ENCODE measurements at places on chromosomes 7 and 10.
A peak's percentile ranks its signal among the peaks of the same experiment; 100 is the strongest.

GRCh38 chr7:151390598-151391357 lies 19.1 kb downstream of the WDR86 start:
- DNase-seq: peak; percentile 65

DNA sequence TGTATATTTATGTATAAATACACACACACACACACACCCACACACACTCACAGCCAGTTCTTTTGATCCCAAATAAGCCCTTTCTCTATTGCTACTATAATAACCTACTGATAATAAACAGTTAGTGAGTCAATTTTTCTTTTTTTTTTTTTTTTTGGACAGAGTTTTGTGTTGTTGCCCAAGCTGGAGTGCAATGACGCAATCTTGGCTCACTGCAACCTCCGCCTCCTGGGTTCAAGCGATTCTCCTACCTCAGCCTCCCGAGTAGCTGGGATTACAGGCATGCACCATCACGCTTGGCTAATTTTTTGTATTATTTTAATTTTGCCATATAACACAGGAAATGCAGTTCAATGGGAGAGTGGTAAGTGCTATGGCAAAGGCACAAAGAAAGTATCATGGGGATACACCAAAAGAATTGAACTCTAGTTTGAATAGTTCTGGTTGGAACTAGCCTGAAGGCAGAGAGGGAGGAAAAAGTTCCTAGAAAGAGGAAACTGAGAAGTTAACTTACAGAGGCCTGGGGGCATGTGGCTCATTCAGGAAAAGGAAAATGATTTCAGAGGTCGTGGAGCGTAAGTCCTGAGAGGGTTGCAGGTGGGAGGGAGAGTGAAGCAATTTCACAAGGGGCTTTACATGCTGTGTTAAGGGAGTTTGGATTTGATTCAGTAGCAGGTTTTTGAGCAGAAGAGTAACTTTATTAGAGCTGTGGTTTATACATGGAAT lies 44.4 kb upstream of the JCAD start:
- DNase-seq: no peak

GRCh38 chr7:148584154-148584827 lies 6.3 kb upstream of the C7orf33 start:
- no peak for DNase-seq

GRCh38 chr10:132129431-132129830 lies 57.3 kb upstream of the DPYSL4 start:
- DNase-seq: peak; percentile 74

DNA sequence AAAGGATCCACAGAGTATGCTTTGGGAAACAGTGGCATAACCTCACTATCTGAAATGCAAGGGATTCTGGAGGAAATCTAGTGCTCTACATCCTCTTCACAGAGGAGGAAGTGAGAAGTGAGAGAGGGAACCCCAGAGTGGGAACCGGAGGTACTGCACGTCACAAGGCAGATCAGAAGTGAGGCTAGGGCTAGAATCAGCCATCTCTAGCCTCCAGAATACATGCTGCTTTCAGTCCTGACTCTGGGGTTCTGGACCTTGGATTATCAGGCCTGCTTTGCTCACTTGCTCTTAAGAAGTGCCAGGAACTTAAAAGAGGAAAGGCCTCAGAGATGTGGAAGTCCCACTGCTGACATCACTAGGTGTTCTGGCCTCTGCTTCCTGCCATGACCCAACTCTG lies 25.7 kb downstream of the ZNF503 start:
- no peak for DNase-seq

DNA sequence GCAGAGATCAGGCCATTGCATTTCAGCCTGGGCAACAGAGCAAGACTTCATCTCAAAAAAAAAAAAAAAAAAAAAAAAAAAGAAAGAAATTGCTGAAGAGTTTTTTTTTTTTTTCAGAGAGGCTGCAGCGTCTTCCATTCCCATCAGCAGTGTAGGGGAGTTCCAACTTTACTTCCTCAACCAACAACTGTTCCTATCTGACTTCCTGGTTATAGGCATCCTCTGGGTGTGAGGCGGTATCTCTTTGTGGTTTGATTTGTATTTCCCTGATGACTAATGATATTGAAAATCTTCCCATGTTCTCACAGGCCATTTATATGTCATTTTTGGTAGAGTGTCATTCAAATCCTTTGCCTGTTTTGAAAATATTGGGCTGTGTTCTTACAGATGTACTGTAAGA lies 40.2 kb downstream of the PRTFDC1 start:
- DNase-seq: no peak

GRCh38 chr10:126060261-126060931 lies 164.0 kb downstream of the FANK1 start:
- DNase-seq: no peak

DNA sequence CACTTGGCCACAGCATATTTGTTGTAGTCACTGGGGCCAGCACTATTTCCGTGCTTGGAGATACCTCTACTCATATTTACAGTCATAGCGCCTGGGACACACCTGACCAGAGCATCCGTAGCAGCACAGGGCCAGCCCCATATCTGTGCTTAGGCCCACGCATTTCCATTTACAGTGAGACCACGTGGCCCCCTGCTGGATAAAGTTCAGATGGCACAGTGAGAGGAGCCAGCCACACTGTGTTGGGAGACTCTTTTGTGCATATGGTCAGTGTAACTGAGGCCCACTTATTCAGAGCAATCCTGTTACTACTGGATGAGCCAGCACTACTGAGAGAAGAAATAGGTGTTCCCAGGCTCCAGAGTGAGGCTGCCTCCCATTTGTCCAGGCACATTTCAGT lies 455.3 kb downstream of the REEP3 start:
- DNase-seq: no peak

DNA sequence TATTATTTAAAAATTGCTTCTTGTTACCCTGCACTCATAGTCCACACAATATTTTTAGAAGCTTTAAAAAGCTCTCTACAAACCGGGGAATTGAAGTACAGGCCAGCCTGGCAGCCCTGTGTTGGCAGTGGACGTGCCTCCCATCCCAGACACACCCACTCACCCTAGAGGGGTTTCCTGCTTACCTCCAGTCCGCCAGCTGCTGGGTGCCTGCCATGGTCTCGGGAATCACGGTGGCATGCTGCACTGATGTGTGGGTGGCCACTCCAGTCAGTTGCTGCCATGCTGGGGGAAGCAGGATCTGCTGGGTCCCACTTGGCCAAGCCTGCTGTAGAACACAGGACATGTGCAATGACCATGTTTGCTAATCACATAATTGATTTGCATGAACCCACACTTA lies 80.4 kb downstream of the CLEC2L start:
- no peak for DNase-seq

DNA sequence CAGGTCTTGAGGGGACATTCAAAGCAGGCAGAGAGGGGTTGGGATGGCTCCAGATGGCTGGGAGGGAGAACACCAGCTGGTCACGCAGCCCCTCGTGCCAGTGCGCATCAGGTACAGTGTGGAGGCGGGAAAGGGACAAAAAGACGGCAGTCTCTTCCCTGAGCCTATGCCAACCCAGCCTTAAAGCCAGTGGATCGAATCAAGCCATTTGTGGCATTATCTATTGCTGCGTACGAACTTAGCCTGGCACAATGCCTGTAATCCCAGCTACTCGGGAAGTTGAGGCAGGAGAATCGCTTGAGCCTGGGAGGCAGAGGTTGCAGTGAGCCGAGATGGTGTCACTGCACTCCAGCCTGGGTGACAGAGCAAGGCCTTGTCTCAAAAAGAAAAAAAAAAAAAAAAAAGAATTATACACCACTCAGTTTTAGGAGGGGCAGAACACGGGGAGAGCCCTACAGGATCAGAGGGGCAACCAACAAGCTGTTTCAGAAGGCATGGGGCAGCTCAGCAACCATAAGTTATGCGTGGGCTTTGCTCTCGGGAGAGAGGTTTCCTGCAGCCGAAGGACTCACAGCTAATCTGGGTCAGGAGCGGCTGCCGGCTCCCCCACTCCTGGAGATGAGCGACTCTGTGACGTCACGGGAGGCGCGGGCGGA lies 356 bp upstream of the NDUFB2 start:
- DNase-seq: no peak

- DNase-seq: no peak
Measured at GRCh38 chr7:31309407-31309806, 31.1 kb downstream of the NEUROD6 start.

DNA sequence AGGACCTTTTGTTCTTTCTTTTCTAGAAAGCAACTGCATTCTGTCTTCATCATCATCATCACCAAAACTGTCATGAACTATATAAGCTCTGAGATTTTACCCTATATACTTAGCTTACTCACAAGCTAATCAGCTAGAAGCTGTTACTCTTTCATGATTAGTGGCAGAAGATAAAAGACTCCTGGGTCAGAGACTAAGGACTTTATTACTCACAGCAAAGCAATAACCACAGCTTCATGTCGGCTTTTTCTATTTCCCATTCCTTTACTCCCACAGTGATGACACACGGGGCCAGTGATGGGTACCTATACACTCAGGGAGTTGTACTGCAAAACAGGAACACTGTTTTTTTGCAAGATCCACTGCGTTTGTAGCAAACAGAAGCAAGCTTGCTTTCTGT lies 8.4 kb upstream of the C10orf88 start:
- DNase-seq: no peak

DNA sequence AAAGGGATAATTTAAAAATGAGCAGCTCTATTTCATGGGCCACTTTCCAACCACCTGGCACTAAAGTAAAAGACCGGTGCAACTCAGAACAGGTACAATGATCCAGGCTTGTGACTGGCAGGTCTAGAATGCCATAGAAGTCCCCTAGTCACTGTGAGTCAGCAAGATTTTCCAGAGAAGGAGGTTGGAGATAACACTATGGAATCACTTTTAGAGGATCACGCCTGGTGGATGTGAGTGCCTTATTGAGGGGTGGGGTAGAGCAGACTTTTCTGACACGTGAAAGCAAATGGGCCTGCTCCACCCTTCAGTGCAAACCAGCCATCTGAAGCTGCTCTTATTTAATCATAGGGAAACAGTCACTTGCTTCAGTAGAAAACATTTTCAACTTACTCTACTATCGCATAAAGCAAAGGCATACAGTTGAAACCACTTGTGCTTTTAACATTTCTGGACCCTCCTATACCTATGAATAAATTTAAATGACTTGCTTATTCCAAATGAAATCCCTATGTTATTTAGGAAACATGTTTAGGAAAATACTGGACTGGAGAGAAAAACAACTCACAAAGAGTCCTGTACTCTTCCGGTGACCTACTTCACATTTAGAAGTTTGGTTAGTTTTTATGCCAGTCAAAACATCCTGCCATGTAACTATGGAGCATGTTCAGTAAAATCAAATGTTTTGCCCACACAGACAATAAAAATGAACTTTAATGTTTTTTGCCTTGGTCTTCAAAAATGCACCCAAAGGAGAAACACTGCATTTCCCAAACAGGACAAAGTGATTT lies 21.5 kb upstream of the AKR1C1 start:
- DNase-seq: no peak

- DNase-seq: no peak
Measured at GRCh38 chr7:116511552-116512519, 12.3 kb downstream of the CAV2 start.

- DNase-seq: no peak
Measured at GRCh38 chr10:16905320-16905719, 88.1 kb upstream of the RSU1 start.

GRCh38 chr7:5647816-5648215 lies 133.6 kb downstream of the RNF216 start:
- DNase-seq: no peak

- DNase-seq: no peak
Measured at GRCh38 chr10:33126742-33127141, 168.7 kb upstream of the ITGB1 start.

- DNase-seq: no peak
Measured at GRCh38 chr7:86926732-86927131, 132.7 kb downstream of the ELAPOR2 start.

DNA sequence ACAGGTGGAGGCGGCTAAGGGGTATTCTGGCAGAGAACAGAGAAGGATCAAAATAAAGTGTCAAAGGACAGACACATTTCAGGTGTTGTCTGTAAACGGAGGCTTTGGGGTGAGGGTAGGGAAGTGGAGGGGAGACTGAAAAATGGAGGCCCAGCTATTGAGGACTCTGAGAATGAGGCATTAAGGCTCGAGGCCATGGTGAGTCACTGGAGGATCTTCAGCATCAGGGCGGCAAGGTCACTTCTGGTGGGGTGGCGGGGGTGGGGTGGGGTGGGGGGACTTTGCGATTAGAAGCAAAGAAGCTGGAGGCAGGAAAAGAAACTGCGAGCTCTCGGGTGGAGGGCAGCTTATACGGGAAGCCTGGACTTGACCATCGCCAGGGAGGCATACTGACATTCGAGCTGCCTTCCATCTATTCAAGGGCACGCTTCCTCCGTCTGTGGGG lies 58.4 kb upstream of the PCGF5 start:
- DNase-seq: no peak

GRCh38 chr10:11962176-11962575 lies 80.4 kb downstream of the UPF2 start:
- no peak for DNase-seq

DNA sequence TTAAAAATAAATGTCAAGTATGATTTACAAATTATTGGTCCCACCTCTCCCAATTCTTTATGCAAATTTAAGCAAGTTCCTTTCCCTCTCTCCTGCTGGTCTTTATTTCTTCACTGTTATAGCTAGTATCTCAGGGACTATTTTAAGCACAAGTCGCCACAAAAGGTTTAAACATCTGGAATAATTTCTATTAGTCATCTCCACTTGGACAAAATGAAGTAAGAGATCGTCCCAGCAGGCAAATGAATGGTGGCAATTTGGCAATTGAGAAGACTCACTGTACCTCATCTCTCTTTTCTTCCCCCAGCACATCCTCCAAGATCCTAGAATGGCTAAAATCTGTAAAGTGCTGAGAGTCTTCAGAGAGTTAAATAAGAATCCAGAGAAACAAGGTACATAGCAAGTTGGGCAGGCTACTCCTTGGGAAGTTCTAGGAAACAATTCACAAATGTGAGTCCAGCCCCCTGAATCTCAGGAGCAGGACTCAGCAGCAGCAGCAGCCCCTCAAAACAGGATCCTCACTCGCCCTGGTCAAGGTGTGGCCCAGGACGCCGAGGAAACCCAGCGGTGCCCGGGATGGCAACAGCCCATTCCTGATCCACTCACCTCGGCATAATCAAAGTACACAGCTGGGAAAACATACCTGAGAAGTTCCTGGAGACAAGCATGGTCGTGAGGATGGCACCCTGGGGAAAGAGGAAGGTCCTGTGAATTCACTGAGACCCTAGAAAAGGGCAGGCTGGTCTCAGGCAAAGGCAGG lies 30.3 kb upstream of the NDST2 start:
- no peak for DNase-seq

DNA sequence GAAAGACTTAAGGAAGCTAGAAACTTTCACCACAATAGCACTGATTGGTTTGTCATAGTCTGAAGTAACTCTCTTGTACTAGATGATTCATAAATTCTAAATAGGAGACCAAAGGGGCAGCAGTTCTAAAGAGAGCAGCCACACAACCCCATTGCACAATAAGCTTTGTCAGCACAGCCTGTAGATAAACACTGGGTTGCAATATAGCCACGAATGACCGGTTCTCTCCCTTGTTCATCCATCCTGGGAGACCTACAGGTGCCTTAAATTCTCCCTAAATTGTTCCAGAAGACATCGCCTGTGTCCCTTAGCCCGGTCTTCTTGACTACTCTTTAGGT lies 167.0 kb downstream of the SNX13 start:
- no peak for DNase-seq

- DNase-seq: no peak
Measured at GRCh38 chr10:15123749-15124184, 26.6 kb downstream of the RPP38 start.
